ENCODE measurements at places on chromosomes 1 and 21.

- DNase-seq, result no peak
Measured at GRCh38 chr1:66119148-66119547, 326.5 kb downstream of the PDE4B start.

GRCh38 chr1:71357708-71358107 is 276.9 kb upstream of the ZRANB2 start:
- no peak for DNase-seq

DNA sequence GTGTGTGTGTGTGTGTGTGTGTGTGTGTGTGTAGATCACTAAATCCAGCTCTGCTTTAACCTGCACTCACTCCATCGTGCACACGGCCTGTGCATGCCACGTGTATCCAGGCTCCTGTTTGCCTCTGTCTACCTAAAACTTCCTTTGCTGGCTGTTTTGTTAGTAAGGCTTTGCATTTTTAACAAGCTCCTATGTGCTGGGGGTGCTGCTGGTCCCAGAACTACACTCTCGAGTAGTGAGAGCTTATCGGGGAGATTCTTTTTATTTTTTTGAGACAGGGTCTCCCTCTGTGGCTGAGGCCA is 596 bp upstream of the TCEA3 start:
- no peak for DNase-seq

GRCh38 chr1:117824616-117825015 is 104.8 kb downstream of the GDAP2 start:
- no peak for DNase-seq

DNA sequence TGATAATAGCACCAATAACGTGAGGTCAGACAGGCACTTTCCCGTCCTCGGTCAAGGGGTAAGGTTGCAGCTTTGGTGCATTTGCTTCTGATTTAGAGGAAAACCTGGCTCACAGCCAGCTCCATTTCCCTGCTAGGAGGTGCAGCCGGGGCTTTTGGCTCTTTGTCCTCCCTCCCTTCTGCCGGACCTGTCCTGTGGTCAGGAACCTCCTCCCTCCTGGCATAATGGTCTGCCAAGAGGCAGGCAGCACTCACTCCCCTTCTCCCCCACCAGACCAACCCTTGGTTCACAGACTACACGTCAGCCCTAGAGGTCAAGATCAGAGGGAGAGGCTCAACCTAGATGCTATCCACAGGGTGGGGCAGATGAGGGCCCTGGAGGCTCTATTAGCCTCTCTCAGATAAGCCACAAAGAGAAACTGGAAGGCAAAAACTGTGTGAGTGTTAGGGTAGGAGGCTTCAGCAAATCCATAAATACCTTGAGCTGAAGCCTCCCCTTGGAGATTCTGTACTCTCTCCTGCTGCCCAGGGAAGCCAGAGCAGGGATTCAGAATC is 64.8 kb downstream of the PLXNA2 start:
- DNase-seq, result no peak

- no peak for DNase-seq
Measured at GRCh38 chr1:76763738-76764137, 103.5 kb upstream of the ST6GALNAC5 start.

GRCh38 chr1:19255288-19255687 is 3.7 kb downstream of the MRTO4 start:
- no peak for DNase-seq

DNA sequence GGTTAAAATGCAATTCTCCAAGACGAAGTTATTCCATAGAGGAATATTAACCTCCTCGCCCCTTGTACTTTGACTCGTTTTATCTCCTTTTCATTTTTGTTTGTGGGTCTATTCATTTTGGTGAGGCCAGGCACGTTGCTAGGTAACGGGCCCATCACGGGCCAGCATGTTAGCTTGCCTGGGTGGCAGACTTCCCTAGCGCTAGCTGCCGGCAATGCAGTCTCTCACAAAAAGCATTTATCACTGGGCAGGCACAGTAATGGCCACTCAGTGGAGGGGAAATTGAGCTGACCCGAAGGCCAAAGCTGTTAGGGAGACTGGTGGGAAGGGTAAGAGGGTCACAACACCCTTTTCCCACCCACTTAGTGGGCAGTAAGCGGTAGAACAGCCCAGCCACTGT is 234.4 kb upstream of the FOXD3 start:
- no peak for DNase-seq

GRCh38 chr1:58434607-58435006 is 111.9 kb downstream of the OMA1 start:
- DNase-seq, result no peak

- DNase-seq, result no peak
Measured at GRCh38 chr1:147853391-147853790, 49.2 kb upstream of the GJA8 start.

DNA sequence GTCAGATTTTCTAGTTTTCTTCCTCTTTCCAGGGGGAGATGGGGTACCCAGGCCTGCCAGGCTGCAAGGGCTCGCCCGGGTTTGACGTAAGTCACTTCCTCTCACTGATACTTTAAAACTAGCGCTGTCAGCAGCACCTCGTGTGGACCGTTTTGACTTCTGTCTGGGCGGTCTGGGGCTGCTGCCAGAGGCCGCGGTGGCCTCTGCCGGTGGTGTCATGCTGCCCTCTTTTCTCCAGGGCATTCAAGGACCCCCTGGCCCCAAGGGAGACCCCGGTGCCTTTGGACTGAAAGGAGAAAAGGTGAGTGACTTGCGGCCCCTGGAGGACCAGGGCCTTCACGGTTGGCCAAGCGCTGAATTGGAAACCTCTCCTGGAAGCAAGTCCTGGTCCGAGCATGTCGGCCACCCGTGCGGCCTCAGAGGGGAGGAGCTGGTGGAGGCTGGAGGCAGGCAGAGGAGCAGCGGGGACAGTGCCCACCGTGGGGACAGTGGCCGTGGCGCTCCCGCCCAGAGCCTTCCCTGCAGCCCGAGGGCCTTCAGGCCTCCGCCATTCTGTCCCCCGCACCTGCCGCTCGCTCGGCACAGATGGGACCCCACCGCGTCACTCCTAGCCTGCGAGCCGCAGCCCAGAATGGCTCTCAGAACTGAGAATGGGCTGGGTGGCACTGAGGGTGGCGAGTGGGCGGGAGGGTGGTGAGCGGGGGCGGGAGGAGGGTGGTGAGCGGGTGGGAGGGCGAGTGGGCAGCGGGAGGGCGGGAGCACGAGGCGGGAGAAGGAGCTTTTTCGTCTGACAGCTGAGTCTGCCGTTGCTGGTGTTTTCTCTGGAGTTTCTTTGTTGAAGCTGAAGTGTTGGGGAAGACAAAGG is 9.4 kb downstream of the COL6A1 start:
- no peak for DNase-seq

DNA sequence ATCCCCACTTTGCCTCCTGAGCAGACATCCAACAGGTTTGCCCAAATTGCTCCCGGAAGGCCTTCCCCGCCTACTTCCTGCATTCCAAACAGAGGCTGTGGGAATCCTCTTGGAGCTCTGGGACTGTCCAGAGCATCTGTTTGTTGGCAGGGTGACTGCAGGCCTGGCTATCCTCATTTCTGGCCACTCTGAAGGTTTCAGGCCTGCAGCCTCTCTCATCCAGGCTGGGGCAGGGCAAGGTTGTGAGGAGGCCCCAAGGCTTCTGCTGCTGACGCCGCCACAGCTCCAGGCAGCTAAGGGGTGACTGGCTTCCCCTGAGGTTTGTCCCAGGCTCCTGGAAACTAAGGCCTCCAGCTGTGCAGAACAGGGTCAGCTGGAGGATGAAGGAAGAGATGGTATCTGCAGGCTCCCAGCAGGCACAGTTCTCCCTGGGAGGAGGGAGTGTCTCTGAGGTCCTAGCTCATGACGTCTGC is 11.3 kb downstream of the CDK18 start:
- no peak for DNase-seq

DNA sequence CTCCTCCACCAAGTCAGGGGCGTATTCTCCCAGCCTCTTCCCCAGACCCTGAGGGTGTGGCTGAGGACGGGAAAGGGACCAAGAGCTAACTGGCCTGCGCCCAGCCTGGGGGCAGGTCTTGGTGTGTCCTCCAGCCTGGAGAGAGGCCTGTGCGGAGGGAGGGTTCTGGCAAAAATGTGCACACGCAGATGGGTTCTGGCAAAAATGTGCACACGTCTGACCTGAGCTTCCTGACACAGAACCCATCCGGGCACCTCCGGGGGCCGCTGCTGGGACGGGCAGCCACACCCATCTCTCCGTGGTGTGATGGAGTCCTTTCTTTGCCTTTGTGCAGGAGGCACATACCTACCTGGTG is 23.1 kb upstream of the PKP1 start:
- DNase-seq, result no peak

DNA sequence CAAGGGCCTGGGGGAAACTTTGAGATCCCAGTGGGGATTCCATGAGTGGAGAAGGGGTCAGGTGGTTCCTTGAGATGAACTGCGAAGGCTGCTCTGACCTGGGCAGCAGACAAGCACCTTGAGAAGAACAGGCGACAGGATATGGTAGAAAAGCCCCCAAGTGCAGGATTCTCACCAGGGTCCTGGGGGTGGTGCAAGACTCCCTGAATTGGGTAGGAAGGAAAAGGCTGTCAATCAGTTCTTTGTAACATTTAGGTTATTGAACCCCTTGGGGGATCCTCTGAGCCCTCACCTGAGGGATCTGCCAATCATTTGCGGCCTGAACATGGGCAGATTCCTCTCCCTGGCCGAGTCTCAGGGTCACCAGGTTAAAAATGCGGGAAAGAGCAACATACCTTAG is 2.4 kb upstream of the PRAMEF12 start:
- no peak for DNase-seq

DNA sequence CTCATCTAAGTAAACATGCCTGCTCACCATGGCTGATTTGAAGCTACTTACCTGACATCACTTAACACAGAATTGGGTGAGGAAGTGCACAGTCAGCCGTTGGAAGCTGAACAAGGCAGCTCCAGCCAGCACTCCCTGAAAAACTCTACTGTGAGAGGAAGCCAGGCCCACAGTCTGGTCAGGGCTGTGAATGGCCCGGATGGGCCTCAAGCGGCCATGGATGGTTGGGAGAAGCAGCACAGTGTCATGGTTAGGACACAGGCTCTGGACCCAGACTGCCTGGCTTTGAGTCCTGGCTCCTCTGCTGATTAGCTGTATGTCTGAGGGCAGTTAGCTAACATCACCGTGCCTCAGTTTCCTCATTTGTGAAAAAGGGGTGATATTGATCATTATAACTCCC is 267.8 kb downstream of the GRIK3 start:
- no peak for DNase-seq

- DNase-seq, result no peak
Measured at GRCh38 chr1:241253471-241253870, 103.5 kb downstream of the RGS7 start.

DNA sequence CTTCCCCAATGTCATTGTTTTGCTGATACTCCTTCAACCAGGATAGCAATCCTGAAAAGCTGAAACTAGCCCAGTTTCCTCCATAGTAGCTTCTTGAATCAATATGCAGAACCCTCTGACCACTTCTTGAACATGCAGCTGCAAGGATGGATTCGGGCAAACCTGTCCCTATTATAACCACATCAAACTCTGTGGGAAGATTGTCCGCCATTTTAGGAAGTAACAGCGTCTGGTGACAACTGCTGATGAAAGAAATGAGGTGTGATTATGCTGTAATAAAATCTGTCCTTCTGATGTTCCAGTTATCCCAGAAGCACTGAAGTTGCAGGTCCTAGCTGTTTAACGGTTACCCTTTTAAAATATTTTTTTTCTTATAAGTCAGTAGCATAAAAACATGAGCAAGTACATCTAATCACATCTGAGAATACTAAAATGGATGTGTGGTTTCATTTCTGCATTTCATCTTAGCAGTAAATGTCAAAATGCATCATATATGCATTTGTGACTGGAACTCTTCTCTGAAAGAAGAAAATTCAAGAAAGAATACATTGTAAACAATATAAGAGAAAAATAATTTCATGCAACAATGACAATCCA is 4.5 kb downstream of the CHML start:
- DNase-seq, result no peak

DNA sequence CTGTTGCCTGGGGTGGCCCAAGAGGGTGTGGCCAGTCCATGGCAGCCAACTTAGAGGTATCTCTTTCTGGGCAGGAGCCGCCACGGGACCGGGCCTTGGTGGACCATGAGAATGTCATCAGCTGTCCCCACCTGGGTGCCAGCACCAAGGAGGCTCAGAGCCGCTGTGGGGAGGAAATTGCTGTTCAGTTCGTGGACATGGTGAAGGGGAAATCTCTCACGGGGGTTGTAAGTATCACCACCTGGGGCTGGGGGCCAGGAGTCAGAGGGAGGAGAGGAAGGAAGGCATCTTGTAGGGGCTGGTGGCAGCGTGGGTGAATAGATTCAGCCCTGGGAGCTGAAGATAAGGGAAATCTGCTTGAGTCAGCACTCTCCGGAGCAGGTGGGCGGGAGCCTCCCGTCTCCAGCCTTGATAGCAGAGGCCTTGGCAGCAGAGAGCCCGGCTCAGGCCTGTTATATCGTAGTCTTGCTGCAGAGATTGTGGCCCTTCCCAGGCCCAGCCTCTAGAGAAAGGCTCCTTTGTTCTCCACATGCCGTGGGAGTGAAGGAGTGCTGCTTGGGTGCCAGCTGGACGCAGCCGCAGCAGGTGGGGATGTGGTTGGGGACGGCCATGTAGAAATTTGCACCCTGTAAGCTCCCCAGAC is 25.4 kb downstream of the PHGDH start:
- DNase-seq, result no peak

DNA sequence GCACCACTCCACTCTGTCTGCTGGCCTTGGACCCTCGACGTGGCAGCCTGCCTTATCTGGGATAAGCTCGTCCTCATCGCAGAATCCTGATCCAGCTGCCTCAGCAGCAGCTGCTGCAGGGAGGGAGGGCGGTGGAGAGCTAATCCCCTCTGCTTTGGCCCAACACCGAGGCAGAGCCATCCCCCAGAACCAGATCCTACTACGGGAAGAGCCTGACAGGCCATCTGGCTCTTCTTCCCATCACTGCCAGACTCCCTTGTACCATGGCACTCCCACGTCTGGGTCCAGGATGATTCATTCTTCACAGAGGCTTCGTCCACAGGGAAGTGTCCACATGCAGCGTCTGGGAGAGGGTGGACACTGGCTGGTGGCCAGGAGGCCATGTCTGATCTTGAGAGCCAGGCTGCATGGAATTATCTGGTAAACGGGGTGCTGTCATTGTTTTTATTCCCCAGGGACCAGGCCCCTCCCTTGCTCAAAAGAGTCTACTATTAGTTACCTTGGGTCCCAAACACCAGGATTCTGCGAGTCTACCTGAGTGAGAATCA is 14.6 kb upstream of the PKP1 start:
- DNase-seq, result no peak

DNA sequence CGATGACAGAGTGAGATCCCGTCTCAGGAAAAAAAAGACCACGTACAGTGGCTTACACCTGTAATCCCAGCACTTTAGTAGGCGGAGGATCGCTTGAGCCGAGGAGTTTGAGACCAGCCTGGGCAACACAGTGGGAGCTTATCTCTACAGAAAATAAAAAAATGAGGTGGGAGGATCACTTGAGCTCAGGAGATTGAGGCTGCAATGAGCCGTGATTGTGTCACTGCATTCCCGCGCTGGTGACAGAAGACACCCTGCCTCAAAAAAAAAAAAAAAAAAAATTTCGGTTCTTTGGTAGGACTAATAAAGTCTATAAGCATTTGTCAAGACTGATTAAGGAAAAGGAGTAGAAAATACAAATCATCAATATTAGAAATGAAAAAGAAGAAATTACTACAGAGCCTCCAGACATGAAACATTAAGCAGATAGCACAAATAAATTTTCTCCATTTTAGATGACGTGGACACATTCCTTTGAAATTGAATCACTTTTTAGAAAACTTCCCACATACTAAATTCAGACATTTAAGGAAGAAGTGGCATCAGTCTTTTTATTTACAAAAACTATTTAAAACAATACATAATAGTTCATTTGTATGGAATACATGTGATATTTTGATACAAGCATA is 30.4 kb downstream of the MORC3 start:
- no peak for DNase-seq

Measured in GM12891 (cell line).